ENCODE measurements at places on chromosomes 5 and 9.

DNA sequence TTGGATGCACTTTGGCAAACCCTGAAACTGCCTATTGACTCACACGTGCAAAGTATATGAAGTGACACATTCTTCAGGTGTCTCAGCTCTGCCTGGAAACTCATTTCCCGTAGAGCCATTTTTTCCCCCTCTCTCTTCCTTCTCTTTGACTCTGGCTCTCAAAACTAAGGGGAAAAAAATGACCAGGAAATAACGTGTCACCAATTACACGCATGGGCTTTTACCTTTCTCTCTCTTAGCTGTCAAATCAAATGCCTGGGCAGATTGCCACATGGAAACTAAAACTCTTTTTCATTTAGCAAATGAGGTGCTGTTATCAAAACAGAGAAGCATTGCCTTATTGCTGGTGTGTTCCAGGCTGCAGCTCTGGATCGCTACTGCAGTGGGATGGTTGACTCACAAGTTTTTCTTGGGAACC, 18.3 kb upstream of the IFNK start:
- H3K4me1 ChIP-seq = peaks cover 6% of the 10 kb centered on the region
- H3K4me3 ChIP-seq = no peak overlapping the region
- H3K27me3 ChIP-seq = no peaks in the 10 kb centered on the region
- H3K27ac ChIP-seq = no peak overlapping the region
- DNase-seq = peak; percentile 31
- no peaks in the 10 kb centered on the region for H3K36me3 ChIP-seq

DNA sequence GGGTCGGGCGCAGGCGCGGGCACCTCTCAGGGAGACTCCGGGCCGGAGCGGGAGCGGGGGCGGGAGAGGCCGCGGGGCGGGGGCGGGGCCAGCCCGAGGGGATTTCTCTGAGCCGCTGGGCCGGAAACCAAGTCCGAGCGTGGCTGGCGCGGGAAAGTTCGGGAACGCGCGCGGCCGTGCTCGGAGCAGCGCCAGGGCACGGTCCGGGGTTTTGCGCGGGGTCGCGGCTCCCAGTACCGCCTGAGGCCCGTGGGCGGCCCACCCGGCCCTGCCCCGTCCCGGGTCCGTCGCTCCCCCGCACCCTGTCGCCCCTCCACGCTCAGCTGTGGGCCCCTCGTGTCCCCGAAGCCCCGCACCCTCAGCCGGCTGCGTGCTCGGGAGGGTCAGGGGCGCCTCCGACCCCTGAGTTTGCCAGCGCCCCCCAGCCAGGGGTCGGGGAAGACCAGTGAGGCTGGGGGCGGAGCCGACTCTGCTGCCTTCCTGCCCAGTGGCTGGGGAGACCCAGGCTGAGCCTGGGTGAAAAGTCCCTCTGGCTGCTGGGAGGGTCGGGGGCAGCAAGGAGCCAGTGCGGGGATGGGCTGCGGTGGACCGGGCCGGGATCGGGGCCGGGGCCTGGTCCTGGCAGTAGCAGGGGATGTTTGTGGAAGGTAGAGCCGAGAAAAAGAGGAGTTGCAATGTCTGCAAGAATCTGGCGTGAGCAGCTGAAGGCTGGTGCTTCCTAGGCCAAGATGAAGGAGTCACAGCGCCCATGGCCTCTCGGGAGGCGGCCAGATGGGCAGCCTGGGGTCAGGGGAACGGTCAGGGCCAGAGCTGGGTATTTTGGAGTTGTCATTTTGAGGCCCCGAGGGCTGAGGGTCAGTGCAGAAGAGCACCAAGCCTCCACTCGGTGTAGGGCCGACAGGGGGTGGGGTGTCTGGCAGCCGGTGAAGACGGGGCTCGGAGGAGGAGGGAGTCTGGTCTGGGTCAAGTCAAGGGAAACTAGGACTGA, 588 bp downstream of the TRAF2 start:
- no peak for DNase-seq
- peak overlapping the region; percentile 68 for H3K4me3 ChIP-seq
- H3K27me3 ChIP-seq = no peaks in the 10 kb centered on the region
- peak overlapping the region; percentile 54 for H3K27ac ChIP-seq

DNA sequence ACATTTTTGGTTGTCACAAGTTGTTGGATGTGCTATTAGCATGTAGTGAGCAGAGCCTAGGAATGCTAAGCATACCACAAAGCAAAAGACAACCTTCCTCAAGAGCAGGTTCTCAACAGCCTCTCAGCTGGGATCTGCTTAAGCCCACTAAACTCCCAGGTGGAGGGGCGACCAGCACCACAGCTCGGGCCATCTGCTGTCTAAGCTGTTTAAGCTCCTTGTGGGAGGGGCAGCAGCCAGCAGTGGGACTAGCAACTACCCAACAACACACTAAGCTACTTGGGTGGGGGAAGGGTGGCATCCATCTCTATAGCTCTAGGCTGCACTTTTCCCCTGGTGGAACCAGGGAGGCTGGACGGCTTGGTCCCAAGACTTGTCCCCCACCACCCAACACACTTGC, 1052.7 kb upstream of the ARRDC3 start:
- no peaks in the 10 kb centered on the region for H3K4me1 ChIP-seq
- no peaks in the 10 kb centered on the region for H3K36me3 ChIP-seq
- H3K27ac ChIP-seq = no peak overlapping the region
- H3K27me3 ChIP-seq = no peaks in the 10 kb centered on the region

DNA sequence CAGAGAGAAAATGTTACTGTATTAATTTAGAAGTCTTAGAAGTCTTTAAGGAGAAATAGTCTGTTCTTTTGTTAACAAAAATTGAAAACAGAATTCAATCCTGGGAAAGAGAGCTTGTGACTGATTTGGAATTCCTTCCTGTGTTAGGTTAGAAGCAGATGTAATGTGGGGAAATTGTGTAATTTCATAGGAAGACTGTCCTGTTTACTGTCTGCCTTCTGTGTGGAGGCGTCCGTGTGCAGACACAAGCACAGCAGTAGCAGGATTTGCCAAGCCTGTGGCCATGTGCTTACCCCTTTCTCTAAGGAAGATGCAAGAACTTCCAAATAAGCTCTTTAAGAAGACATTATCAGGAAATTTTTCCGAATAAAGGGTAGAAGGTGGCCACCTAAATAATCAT, 36.7 kb upstream of the F2R start:
- no peak overlapping the region for H3K27ac ChIP-seq
- H3K27me3 ChIP-seq = no peaks in the 10 kb centered on the region
- no peak overlapping the region for H3K4me3 ChIP-seq

DNA sequence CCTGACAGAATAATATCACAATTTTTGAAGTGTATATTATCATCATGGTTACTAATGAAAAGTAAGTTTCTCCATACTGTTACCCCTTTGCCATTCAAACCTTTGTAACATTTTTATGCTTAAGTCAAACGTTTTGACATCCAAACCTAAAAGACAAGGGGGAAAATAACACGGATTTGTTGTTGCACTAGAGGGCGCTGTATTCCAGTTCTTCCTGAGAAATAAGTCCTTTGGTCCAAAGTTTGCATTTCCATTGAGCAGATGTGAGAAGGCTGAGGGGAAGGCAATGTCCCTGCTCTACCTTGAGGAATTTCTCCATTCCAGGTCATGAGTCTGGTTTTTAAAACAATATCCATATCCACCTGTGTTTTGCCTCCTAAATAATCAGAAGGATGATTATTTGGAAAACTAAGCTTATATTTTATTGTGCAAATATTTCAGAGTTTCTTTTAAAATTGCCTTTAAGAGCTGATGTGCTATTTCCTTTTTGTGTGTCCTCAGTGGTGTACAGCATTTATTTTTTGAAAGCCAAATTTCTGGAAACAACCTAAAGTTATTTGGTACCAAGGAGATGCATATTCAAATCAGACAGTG, 9.7 kb downstream of the LECT2 start:
- H3K4me1 ChIP-seq = no peaks in the 10 kb centered on the region
- no peak overlapping the region for H3K4me3 ChIP-seq
- no peaks in the 10 kb centered on the region for H3K27me3 ChIP-seq
- H3K36me3 ChIP-seq = no peaks in the 10 kb centered on the region
- DNase-seq = peak; percentile 70

DNA sequence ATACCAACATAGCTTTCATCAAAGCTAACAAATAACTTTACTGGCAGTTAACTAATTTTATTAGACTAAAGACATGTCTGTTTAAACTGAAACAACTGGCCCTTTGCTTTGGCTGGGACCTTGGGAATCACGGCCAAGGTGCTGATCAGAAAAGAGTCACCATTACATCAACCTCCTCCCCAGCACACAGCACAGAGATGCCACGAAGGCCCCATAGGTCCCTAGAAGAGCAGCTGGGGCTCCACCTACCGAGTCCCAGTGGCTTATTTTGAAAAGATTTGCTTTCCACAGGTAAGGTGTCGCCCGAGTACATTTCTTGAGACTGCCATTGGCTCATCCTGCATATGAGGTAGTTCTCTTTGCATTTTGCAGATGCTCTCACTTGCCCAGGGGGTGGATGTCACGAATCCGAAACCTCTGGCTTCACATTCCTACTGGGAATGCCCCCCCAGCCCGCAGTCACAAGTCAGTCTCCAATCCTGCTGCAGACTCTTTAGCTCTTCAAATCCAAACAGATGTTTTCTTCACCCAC, 18.8 kb upstream of the HSD17B3 start:
- H3K27me3 ChIP-seq = no peaks in the 10 kb centered on the region
- no peak overlapping the region for H3K27ac ChIP-seq
- H3K4me1 ChIP-seq = no peaks in the 10 kb centered on the region
- H3K36me3 ChIP-seq = no peaks in the 10 kb centered on the region
- H3K4me3 ChIP-seq = no peak overlapping the region

GRCh38 chr5:180869587-180869986, 8.5 kb upstream of the ZFP62 start:
- no peaks in the 10 kb centered on the region for H3K27me3 ChIP-seq
- DNase-seq = no peak
- no peak overlapping the region for H3K27ac ChIP-seq
- no peaks in the 10 kb centered on the region for H3K4me1 ChIP-seq

DNA sequence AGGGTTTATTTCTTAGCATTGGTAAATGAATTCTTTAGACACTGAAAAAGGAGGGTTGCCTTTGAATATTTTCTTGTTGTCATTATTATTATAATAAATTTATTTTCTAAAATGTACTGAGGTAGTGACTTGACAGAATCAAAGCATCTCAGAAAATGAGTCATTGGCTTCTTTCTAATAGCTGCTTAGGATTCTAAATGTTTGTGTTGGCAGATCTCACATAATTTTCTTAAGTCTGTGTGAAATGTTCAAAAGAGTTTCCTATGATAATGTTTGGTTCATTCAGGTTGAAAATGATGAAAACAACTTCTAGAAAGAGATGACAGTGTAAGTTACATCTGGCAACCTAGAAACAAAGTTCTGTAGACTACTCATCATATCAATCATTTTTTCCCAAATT, 69.7 kb downstream of the SH3GL2 start:
- H3K27me3 ChIP-seq = no peaks in the 10 kb centered on the region
- H3K27ac ChIP-seq = no peak overlapping the region
- H3K4me3 ChIP-seq = no peak overlapping the region
- no peaks in the 10 kb centered on the region for H3K4me1 ChIP-seq
- peak; percentile 18 for DNase-seq

DNA sequence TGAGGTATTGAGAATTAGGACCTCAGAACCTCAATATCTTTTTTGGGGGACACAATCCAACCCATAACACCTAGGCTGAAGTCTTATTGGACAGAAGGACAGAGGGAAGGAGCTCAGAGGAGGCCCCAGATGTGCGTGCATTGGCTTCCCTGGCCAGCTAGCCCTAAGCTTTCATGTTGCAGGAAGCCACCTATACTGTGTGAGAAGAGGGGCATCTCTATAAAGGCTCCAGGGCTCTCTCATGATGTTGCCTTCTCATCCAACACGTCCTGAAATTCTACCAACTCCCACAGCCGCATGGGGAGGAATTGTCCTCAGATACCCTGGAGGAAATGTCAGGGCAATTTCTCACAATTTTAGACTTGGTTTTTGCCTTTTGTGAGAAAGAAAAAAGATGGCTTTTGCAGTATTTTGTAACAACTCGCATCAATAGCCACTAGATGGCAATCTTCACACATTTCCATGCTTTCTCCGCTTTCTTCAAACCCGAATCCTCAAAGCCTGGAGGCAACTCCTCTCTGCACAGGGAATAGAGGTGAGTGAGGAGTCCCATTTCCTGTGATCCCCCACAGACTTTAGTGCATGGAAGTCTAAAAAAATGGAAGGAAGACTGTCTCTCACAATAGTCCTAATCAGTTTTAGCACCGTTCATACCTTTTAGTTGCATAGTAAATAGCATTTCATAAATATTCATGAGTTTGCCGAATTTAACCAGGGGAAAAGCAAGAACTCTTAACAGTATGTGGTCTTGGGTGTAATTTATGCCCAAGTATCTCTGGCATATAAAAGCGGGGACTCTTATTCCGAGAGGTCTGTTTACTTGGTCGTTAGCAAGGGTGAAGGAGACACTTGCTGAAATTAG, 7.4 kb upstream of the PPP3R2 start:
- peaks cover 11% of the 10 kb centered on the region for H3K27me3 ChIP-seq
- H3K4me3 ChIP-seq = no peak overlapping the region
- H3K4me1 ChIP-seq = no peaks in the 10 kb centered on the region
- no peak overlapping the region for H3K27ac ChIP-seq

DNA sequence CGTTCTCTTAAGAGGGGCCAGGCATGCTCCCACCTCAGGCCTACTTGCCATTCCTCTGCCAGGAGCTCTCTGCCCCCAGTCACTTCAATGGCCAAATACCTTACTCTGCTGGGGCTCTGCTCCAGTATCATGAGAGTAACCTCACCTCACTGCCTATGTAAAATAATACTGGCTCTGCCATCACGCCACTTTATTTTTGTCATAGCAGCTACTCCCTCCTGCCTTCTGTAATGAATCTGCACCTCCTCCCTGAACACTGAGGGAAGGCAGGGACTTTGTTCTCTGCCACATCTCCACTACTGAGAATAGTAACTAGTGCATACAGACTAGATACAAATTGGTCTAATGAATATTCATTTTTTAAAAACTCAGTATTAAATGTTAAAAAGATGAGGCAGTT, 33.8 kb downstream of the MACROH2A1 start:
- DNase-seq = no peak
- no peak overlapping the region for H3K4me3 ChIP-seq
- no peak overlapping the region for H3K27ac ChIP-seq
- no peaks in the 10 kb centered on the region for H3K4me1 ChIP-seq
- H3K27me3 ChIP-seq = no peaks in the 10 kb centered on the region

DNA sequence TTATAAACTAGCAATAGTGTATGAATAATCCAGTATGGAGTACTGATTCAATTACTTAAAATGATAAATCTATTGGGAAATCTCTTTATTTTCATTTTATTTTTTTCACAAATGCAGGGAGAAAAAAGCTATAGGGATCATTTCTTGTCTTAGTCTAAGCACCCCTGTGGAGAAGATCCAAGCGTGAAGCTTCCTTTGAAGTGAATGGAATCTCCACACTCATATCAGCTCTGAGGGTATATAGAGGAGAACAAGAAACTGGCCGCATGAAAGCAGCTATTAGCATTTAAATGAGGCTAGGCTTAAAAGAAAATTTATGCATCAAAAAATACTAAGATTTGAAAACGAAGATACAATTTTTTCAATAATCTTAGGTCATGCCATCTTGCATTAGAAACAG, 12.9 kb upstream of the PAM start:
- no peaks in the 10 kb centered on the region for H3K27me3 ChIP-seq
- no peaks in the 10 kb centered on the region for H3K4me1 ChIP-seq
- no peak for DNase-seq
- H3K27ac ChIP-seq = no peak overlapping the region
- no peaks in the 10 kb centered on the region for H3K36me3 ChIP-seq

- no peaks in the 10 kb centered on the region for H3K27me3 ChIP-seq
- H3K4me3 ChIP-seq = no peak overlapping the region
- no peak for DNase-seq
- H3K4me1 ChIP-seq = no peaks in the 10 kb centered on the region
- H3K36me3 ChIP-seq = no peaks in the 10 kb centered on the region
Measured at GRCh38 chr5:178324481-178325310, 92.1 kb upstream of the PHYKPL start.

GRCh38 chr5:160357861-160358411, 12.5 kb downstream of the C1QTNF2 start:
- DNase-seq = no peak
- H3K4me1 ChIP-seq = no peaks in the 10 kb centered on the region
- no peak overlapping the region for H3K27ac ChIP-seq
- H3K4me3 ChIP-seq = no peak overlapping the region
